ENCODE measurements at places on chromosomes 16 and 17.

GRCh38 chr16:4209666-4210065 is 32.2 kb downstream of the SRL start:
- DNase-seq = no peak

DNA sequence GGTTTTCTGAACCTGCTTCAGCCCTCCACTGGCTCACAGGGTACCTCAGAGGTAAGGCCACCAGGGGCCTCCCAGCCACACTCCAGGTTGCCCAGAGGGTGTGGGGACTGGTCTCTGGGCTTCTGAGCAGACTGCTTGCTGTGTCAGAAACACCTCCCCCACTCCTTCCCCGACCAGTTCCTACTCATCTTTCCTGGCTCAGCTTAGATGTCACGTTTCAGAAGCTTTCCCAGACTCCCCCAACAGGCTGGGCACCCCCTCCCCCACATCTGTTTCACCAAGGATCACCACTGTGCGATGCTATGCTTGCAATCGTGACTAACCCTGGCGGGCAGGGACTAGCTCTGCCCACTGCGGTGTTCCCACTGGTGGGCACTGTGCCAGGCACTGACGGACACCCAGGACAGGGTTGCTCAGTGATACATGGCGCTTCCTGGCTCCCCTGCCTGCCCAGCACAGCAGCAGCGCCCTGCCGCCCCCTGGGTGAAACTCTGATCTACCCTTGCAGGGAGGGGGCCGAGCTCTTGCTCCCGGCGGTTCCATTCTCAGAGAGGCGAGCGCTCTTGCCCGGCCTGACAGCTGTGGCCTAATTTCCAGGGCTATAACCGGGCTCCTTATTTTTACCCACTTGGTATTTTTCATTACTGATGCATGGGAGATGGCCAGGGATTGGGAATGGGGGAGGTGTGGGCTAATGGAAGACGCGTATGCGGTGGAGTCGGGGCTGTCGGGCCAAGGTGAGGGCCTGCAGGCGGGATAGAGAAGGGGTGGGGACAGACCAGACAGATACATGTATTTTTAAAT is 29.4 kb upstream of the MTSS2 start:
- no peak for DNase-seq

GRCh38 chr16:10128397-10129258 is 53.6 kb downstream of the GRIN2A start:
- DNase-seq = no peak

- DNase-seq = no peak
Measured at GRCh38 chr16:30892670-30893416, 1.0 kb downstream of the BCL7C start.

GRCh38 chr17:77322514-77323412 is 182.0 kb downstream of the SEC14L1 start:
- DNase-seq = no peak

DNA sequence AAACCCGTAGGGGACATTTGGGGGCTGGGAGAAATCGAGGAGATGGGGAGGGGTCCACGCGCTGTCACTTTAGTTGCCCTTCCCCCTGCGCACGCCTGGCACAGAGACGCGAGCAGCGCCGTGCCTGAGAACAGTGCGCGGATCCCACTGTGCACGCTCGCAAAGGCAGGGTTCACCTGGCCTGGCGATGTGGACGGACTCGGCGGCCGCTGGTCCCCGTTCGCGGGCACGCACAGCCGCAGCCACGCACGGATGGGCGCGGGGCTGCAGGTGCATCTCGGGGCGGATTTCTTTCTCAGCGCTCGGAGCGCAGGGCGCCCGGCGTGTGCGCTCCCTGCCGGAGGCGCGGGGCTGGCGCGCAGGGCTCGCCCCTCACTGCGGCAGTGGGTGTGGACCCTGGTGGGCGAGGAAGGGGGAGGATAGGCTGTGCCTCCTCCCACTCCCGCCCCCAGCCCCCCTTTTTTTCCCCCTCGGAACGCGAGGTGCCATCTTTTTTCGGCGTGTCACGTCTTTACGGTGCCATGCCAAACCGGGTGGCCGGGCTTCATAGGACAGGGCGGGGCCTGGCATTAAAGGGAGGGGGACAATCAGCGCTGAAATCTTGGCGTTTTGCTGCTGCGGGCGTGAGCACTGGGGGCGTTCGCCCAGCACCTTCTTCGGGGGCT is 1.1 kb downstream of the MAPT start:
- DNase-seq = peak; percentile 59

GRCh38 chr17:43840814-43841213 is 6.2 kb upstream of the CD300LG start:
- no peak for DNase-seq

DNA sequence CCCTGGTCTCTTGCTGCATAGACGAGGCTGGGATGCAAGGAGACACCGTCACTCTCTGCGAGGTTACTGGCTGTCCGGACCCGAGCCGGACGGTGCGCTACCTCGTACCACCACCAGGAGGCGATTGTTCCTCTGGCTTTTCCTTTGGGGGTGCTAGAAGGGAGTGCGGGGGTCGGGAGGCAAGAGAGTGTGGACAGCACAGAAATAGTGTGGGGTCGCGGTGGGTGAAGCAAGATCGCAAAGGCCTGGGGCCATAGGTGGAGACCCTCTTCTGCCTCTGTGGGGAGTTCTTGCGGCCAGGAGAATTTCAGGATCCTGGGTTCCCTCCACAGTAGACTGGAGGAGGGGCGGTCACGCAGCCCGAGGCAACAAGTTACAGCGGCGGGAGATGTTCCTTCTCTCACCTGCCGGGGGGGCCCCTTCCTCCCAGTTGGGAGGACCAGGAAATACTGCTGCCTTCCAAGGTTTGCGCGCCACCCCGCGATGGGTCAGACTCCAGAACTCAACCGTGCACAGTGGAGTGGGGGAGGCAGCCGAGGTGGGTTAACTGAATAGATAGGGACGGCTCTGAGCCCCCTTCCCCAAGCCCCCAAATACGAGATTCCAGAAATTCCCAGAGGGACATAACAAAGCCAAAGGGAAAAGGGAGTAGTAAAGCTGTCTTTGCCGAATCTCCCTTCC is 6.9 kb downstream of the PHOSPHO1 start:
- peak; percentile 86 for DNase-seq

GRCh38 chr17:60947100-60947499 is 269.4 kb downstream of the BCAS3 start:
- no peak for DNase-seq

- no peak for DNase-seq
Measured at GRCh38 chr17:44766409-44767038, 7.7 kb downstream of the ADAM11 start.

DNA sequence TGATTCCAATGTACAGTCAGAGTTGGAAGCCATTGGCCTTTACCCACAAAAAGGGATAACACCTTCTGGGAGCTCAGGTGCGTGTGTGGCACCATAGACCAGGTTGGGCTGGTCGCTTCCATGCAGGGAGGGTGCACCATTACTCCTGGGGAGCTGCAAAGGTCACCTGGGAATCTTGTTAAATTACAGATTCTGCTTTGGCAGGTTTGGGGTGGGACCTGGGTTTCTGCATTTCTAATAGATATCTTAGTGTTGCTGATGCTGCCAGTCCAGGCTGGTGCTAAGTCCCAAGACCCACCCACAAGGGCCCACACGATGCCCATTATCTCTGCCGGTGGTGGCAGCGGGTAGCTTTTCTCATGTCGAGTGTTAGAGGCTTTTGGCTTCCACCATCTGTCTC is 148.3 kb upstream of the CACNG5 start:
- DNase-seq = no peak

- peak; percentile 75 for DNase-seq
Measured at GRCh38 chr17:48541577-48542113, 3.3 kb downstream of the HOXB2 start.

GRCh38 chr17:74547264-74547663 is 1.3 kb upstream of the CD300C start:
- no peak for DNase-seq

DNA sequence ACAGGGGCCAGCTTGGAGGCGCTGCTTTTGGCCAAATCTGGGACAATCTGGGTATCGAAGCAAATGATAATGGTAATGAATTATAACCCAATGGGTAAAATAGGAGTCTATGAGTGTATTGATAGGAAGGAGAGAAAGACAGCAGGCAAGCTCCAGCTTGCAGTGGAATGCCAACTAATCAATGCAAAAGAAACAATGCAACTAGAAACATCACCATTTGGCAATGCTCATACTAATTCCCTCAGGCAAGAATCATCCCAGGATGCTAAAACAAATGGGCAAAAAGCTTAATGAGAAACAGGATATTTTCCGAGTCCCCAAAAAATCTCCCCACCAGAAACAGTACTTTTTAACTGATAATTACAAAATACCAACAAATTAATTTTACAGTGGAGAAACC is 64.7 kb downstream of the ADCY9 start:
- DNase-seq = no peak

- no peak for DNase-seq
Measured at GRCh38 chr17:76390003-76390421, 5.6 kb downstream of the SPHK1 start.

- no peak for DNase-seq
Measured at GRCh38 chr16:497258-497657, 30.3 kb upstream of the CAPN15 start.

DNA sequence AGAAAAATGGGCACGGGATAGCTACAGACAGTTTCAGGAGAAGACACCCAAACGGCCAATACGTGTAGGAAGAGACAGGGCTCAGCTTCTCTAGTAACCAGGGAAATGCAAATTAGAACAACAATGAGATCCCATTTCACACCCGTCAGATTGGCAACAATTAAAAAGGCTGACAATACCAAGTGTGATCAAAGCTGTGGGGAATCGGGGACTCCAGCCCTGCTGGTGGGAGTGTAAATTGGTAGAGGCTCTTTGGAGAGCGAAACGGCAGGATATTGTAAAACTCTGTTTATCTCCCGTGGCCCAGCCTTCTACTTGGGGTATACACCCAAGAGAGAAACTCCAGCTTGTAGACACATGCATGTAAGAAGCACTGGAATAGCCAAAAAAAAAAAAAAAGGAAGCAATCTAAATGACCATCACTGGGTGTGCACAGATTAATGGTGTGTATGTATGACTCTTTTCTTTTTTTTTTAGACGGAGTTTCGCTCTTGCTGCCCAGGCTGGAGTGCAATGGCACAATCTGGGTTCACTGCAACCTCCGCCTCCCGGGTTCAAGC is 27.5 kb downstream of the MYBBP1A start:
- DNase-seq = no peak

- no peak for DNase-seq
Measured at GRCh38 chr17:49406421-49407061, 8.1 kb downstream of the PHB1 start.

GRCh38 chr16:30744183-30744582 is 4.0 kb upstream of the PHKG2 start:
- DNase-seq = no peak

DNA sequence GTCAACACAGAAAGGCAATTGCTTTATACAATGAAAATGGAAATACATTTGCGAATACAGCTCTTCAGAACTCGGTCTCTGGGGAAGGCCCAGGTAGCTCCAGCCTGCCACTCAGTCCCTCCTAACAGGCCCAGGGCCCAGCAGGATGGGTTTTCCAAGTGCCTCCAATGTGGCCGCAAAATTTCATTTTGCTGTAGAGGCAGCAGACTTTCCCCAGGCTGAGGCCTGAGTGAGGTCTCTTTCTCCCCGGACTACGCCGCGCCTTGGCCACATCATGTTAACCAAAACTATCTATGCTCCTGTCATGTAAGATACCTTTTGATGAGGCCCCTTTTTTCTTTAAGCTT is 606.0 kb upstream of the SALL1 start:
- no peak for DNase-seq

- no peak for DNase-seq
Measured at GRCh38 chr16:79847101-79847500, 246.6 kb upstream of the MAF start.

GRCh38 chr17:39823407-39824054 is 40.6 kb downstream of the IKZF3 start:
- DNase-seq = no peak

- no peak for DNase-seq
Measured at GRCh38 chr16:54316095-54316889, 29.7 kb upstream of the IRX3 start.

- DNase-seq = no peak
Measured at GRCh38 chr16:52783616-52784015, 236.7 kb upstream of the TOX3 start.

- no peak for DNase-seq
Measured at GRCh38 chr16:19008245-19009169, 24.8 kb downstream of the TMC7 start.

DNA sequence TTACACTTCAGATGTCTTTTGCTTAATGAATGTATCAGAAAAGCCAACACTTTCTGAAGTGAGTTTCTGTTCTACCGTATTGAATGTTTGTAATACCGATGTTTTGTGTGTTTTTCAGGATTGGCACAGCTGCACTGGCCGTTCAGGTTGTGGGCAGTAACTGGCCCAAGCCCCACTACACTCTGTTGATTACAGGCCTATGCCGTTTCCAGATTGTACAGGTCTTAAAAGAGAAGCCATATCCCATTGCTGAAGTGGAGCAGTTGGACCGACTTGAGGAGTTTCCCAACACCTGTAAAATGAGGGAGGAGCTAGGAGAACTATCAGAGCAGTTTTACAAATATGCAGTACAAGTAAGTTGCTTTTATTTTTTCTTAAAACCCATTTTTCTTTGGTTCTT is 4.7 kb upstream of the ABCC11 start:
- DNase-seq = no peak

DNA sequence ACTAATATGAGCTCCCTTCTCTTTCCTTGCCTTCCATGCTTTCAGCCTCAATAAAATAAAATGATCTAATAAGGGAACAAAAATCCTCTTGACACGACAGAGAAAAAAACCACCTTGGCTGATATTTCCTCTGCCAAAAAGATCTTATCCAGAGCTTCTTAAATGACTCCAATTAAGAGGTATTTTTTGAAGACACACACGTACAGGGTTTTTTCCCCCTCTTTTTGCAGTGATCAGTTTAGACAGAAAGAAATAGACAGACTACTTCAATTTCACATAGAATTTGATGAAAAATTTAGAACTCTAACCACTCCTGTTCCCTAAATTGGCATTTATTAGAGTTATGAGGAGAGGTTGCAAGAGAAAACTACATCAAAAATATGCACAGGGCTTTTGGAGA is 217.2 kb upstream of the CDH11 start:
- no peak for DNase-seq

- DNase-seq = no peak
Measured at GRCh38 chr16:77549876-77550275, 115.0 kb upstream of the ADAMTS18 start.

GRCh38 chr17:36474571-36474970 is 11.9 kb upstream of the ZNHIT3 start:
- DNase-seq = no peak

- no peak for DNase-seq
Measured at GRCh38 chr17:61459142-61459809, 7.1 kb downstream of the TBX4 start.

GRCh38 chr16:72179204-72179970 is 7.4 kb upstream of the PMFBP1 start:
- DNase-seq = no peak

GRCh38 chr17:43679911-43680310 is 18.2 kb upstream of the MEOX1 start:
- no peak for DNase-seq

Measured in activated T-cell treated with anti-CD3 and anti-CD28 coated beads, Interleukin-2, amount 50 U/mL, for 24 hours (primary cell).